NCI-H2171 (cell line): ENCODE measurements at places on chromosomes 2 and 18.

DNA sequence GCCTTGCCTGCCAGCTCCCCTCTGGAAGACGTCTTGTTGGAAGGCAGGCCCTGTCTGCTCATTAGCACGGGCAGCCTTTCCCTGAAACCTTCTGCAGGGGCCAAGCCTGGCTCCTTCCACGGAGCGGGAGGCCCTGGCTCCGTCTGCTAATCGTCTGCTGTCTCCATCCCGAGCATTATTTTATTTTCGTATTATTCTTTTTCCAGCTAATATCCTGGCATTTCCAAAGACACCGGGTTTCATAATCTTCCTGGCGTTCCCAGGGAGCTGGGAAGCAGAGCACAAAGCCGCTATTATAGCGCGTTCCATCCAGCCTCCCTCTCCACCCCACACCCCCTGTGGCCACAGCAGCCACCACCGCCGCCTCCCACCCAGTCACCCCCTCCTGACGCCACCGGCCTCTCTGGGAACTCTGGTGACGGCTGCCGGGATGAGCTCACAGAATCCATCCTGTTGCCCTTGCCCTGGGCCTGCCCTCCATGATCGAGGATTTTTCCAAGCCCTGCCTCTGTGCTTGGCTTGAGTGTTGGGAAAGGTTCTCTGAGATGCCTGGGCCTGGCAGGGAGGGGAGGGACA is 125.5 kb downstream of the DYSF start:
- no peak for DNase-seq

GRCh38 chr18:6757931-6758330 is 28.4 kb downstream of the ARHGAP28 start:
- no peak for DNase-seq

GRCh38 chr2:114010001-114010400 is 120.1 kb downstream of the ACTR3 start:
- no peak for DNase-seq

DNA sequence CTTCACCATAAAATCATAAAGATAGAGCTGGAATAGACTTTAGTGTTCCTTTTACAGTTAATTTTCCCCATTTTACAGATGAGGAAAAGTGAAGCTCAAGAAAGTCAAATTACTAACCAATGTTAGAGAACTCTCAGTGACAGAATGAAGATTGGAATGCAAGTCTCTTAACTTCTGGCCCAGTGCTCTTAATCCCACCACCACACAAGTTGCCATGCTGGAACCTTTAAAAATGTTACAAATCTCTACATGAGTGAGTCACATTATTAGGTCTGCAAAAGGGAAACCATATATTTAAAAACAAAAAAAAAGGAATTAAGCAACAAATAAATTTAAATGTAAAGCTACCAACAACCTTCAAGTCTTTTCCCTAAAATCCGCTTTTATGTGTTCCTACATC is 3.5 kb downstream of the NCKAP1 start:
- DNase-seq, result no peak

- DNase-seq, result no peak
Observed at GRCh38 chr2:220441404-220441803, 814.0 kb downstream of the SLC4A3 start.

DNA sequence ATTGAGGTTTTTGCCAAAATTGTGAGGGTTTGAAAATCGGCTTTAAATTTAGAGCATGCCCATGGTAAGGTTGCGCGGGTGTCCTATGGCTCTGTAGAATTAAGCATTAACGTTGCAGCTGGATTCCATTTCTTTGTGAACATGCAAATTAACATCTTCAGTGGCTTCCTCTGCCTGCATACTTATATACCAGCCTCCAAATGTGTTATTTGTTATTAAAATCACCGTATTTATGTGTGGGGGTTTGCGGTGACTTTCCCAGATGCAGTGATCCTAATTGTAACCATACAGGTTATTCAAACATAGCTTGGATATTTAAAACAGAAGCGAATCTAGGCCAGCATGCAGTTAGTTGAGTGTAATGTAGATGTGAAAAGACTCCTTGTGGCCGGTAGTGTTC is 80.2 kb downstream of the TGOLN2 start:
- DNase-seq, result no peak
